ENCODE measurements at places on chromosomes 5 and 9. TPM values are rescaled to one million over a fixed set of nuclear protein-coding genes. Genes with fewer than 3 reads are reported as not detected.

GRCh38 chr9:128845186-128845931, 15.8 kb upstream of the SPOUT1 start:
- peaks cover 2% of the 10 kb centered on the region for H3K4me1 ChIP-seq
- no peak for DNase-seq
- no peak overlapping the region for H3K27ac ChIP-seq
- peaks cover 8% of the 10 kb centered on the region for H3K36me3 ChIP-seq

DNA sequence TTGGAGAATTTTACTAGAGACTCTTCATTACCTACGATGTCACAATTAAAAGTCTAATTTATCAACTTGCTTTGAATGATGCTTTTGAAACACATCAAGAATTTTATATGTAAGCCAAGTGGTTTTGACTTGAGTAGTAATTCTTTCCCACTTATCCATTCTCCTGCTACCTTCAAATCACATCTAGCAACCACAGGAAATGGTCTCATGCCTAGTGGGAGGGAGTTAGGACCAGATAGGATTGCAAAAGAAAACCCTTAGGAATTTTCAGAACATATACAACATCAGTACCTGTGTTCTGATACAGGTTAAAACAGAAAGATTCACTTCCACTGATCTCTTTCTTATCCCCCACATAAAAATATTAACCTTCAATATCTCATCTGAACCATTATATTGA, 260.4 kb downstream of the CWC27 start:
- no peaks in the 10 kb centered on the region for H3K36me3 ChIP-seq
- no peaks in the 10 kb centered on the region for H3K4me1 ChIP-seq

GRCh38 chr5:67021962-67022361, 174.6 kb downstream of the CD180 start:
- no peak for DNase-seq
- no peak overlapping the region for H3K27ac ChIP-seq
- H3K4me1 ChIP-seq, result peaks cover 19% of the 10 kb centered on the region

STKLD1 gene
- total RNA-seq, result 0.25 TPM

ZNF474 gene
- total RNA-seq, result 0.25 TPM

- no peak for DNase-seq
- no peak overlapping the region for H3K4me3 ChIP-seq
- H3K4me1 ChIP-seq, result peaks cover 4% of the 10 kb centered on the region
- no peaks in the 10 kb centered on the region for H3K36me3 ChIP-seq
- H3K27ac ChIP-seq, result no peak overlapping the region
These were observed 20.8 kb downstream of the FGD3 start for GRCh38 chr9:92968081-92968480.

DNA sequence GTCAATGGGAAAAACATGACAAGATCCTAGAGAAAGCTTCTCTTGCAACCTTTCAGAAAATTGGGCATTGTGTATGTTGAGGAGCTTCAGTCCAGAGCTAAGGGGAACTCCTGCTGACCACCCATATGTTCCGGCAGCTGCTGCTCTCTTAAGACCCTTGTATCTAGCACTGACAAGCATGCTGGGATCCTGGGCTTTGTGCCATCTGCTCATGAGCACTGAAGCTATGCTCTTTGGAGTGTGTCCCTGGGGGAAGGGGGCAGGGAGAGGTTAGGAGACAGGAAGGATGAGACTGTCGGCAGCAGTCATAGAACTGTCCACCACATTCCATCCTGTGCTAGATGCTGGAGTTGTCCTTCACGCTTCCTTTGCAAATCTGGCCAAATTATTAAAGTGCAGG, 109.3 kb downstream of the JAKMIP2 start:
- DNase-seq, result no peak
- H3K27me3 ChIP-seq, result no peaks in the 10 kb centered on the region
- H3K36me3 ChIP-seq, result no peaks in the 10 kb centered on the region
- H3K4me3 ChIP-seq, result no peak overlapping the region
- no peak overlapping the region for H3K27ac ChIP-seq

GRCh38 chr5:170612256-170612678, 108.4 kb downstream of the KCNIP1 start:
- DNase-seq, result no peak
- H3K4me1 ChIP-seq, result no peaks in the 10 kb centered on the region
- H3K27ac ChIP-seq, result no peak overlapping the region
- H3K36me3 ChIP-seq, result no peaks in the 10 kb centered on the region
- H3K27me3 ChIP-seq, result no peaks in the 10 kb centered on the region
- H3K4me3 ChIP-seq, result no peak overlapping the region

SH3PXD2B gene
- 3.3 TPM for total RNA-seq

GRCh38 chr9:98504298-98505282, 204.1 kb downstream of the GABBR2 start:
- no peak overlapping the region for H3K27ac ChIP-seq
- H3K36me3 ChIP-seq, result no peaks in the 10 kb centered on the region
- DNase-seq, result no peak
- no peak overlapping the region for H3K4me3 ChIP-seq

ZNF462 gene
- total RNA-seq, result 2.1 TPM

DNA sequence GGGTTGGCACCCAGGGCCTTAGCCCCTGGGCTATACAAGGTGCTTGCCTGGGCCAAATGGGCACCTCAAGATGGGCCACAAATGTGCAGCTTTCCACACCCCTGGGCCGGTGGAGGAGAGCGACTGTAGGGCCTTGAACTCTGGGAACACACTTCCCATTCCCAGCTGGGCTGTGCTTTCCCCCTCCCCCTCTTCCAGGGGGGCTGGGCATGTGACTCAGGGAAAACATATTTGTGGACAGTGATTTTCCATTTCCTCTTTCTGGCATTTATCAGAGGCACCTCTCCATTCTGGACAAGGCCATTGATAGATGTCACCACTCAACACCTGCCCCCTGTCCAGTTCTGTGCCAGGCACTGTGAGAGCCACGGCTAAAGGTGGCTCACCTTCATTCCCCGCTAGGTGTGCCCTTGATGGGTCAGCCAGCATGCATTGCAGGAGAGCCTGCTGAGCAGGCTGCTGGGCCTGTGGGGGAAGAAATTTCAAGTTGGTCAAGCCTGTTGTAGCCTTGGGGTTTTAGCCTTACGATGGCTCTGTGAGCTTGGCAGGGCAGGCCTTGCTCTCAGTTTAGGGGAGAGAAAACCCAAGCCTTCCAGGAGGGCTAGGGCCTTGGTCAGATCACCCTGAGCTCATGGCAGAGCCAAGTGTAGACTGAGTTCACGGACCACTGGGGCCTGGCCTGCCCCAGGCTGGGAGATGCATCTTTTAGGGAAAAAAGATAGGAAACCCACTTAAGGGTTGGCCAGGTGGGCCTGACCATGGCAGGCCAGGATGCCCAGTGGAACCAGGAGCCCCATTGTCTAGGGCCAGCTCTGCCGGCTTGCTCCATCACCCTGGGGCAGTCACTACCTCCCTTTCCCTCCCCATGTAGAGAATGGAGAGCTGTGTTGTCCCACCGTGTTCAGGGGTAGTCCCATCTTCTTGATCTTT, 113.9 kb downstream of the DAB2IP start:
- no peak for DNase-seq
- H3K27me3 ChIP-seq, result no peaks in the 10 kb centered on the region
- no peak overlapping the region for H3K4me3 ChIP-seq
- H3K4me1 ChIP-seq, result no peaks in the 10 kb centered on the region
- H3K27ac ChIP-seq, result no peak overlapping the region

DNA sequence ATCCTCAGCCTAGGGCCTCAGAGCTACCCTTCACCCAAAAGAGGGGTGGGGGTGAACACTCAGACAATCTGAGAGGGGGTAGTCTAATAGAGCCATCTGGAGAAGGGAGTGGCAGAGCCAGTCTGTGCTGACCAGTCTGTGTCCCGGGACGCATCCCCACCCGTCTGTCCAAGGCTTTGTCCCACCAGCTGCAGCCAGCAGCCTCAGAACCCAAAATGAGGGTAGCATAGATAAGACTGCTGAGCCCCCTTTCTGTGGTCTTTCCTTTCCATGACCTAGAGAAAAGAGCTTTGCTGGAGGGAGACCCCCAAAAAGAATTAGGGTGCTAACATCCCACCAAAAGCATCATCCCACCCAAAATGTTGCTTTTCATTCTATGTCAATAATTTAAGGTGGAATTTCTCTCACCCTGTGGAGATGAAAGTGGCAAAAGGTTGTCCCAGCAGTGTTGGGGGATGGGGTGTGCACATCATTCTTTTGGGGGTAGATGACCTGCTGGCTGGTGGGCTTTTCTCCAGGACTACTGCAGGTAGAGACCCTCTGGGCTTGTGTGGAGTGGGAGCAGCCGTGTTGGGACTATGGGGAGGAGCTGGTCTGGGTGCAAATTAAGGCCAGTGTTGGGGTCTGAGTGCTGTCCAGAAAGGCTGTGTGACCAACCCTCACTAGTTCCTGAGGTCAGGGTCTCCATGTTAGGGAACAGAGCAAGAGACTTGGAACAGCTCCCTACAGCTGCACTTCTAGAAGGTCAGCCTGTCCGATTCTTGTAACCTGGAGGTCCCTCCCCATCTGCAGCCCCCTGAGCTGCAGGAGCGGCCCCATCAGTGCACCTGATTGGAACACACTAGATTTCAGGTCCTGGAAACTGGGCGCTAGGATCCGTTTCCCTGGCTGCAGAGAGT, 19.9 kb downstream of the URM1 start:
- H3K27ac ChIP-seq, result no peak overlapping the region
- DNase-seq, result no peak
- H3K36me3 ChIP-seq, result peaks cover 42% of the 10 kb centered on the region
- no peak overlapping the region for H3K4me3 ChIP-seq
